ENCODE measurements at places on chromosomes 3 and 15.

GRCh38 chr3:112807685-112808084 lies 39.0 kb downstream of the CD200R1L start:
- DNase-seq, result no peak

- DNase-seq, result peak; percentile 35
Measured at GRCh38 chr3:150662410-150663200, 41.1 kb downstream of the ERICH6 start.

DNA sequence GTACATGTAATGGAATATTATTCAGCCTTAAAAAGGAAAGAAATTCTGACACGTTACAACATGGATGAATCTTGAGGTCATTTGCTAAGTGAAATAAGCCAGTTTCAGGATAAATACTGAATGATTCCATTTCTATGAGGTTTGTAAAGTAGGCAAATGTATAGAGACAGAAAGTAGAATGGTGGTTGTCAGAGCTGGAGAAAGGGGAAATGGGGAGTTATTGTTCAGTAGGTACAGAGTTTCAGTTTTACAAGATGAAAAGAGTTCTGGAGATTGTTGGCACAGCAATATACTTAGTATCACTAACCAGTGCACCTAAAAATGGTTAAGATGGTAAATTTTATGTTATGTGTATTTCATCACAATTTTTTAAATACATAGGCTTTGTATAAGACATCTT lies 60.6 kb downstream of the USP8 start:
- DNase-seq, result no peak

- DNase-seq, result peak; percentile 29
Measured at GRCh38 chr15:68097029-68097428, 42.9 kb downstream of the PIAS1 start.

- DNase-seq, result peak; percentile 24
Measured at GRCh38 chr3:10334459-10334858, 13.5 kb upstream of the SEC13 start.

- DNase-seq, result no peak
Measured at GRCh38 chr3:8113626-8114025, 388.0 kb upstream of the LMCD1 start.

Data from hematopoietic multipotent progenitor cell treated with erythropoietin and hydrocortisone succinate and interleukin-3 and kit ligand, for 4 days (in vitro differentiated cells).